ENCODE measurements at places on chromosomes 4 and X. TPM values are rescaled to one million over a fixed set of nuclear protein-coding genes. Genes with fewer than 3 reads are reported as not detected.

MMRN1 gene
- total RNA-seq, result 0.17 TPM

IDH3G gene
- 40.0 TPM for total RNA-seq

S100G gene
- total RNA-seq, result not detected

SH3D19 gene
- total RNA-seq, result 57.2 TPM

TLR7 gene
- total RNA-seq, result 0.07 TPM

EREG gene
- 0.14 TPM for total RNA-seq

CT45A3 gene
- not detected for total RNA-seq

OPRPN gene
- not detected for total RNA-seq

GATA1 gene
- not detected for total RNA-seq

JAKMIP1 gene
- total RNA-seq, result 0.79 TPM

TCEAL6 gene
- not detected for total RNA-seq

MAGEA1 gene
- total RNA-seq, result not detected

SPANXN3 gene
- total RNA-seq, result not detected

DNA sequence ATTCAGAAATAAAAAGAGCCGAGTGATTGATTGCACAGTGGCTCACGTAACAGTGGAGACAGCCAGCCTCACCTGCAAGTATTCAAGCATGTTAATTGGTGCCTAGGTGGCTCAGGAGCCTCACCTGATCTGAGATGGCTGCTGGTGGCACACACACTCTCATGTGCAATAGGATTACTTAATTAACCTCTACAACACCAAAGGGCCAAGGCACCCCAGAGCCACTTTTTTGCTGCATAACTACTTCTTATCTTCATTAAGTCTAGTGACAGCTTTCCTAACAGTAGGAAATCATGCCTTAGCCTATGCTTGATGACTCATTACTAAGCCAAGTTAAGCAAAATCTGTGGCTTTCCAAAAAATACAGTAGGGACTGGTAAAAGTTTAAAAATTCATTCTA, 117.3 kb upstream of the NOCT start:
- peak; percentile 71 for DNase-seq

DNA sequence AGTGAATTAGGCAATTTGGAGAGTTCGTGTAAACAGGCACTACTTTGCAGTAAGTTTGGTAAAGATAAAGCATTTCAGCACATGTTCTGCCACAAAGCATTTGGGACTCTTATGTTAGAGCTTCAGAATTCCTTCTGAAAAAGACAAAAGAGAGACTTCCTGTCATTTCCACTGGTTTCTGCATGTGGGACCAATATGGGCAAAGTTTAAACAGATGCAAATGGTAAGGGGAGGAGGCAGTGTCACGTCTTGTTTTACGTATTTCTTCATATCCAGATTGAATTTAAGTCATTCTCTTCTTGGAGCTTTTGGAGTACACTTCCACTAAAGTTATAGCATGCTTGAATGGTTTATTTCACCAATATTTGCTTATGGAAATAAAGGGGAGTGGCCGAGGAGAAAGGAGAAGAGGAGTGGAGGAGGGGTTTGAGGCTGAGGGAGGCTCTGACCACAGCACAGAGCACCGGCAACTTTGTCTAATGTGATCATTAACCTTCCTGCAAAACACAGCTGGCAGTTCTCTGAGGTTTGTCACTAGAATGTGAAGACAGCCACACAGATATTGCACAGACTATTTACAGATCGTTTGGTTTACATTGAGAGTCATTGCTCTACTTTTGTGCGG, at the start of gene APELA:
Gene APELA, plus strand, starts transcription at position 479 of the 625 bp plus-strand sequence. CDS start 154 bp downstream, outside the sequence.
- no peak for DNase-seq

DNA sequence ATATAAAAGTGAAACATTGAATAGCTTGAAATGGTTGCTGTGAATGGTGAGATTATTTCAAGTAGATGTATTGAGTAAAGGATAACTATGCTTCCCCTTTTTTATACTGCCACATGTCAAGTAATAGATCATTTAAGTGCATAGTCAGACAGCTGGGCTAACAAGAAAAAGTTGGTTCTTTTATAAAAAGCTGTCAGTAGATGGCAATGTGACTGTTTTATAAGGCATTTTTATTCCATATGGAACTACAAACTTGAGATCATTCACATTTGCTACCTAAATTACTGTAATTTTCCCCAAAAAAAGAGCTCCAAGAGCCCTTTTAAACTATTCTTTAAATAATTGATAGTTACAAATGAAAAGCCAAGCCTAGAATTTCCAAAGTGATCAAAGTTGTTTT, 831.0 kb downstream of the C4orf33 start:
- DNase-seq, result no peak

DNA sequence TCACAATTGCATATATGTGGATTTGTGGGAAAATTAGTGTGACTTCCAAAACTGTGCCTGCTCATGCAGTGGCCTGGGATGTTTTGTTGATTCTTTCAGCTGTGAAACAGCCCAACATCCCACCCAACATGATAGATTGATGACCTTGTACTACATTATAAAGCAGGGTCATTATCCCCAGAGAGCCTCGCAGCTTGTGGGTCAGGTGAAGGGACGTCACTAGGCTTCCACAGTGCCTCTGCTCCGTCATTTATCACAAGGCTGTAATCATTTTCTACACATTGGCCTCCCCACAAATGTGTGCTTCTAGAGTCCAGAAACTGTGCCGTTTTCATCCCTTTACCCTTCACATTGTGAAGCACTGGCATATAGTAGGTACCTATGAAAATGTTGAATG, 31.6 kb downstream of the ALPK1 start:
- DNase-seq, result no peak

DNA sequence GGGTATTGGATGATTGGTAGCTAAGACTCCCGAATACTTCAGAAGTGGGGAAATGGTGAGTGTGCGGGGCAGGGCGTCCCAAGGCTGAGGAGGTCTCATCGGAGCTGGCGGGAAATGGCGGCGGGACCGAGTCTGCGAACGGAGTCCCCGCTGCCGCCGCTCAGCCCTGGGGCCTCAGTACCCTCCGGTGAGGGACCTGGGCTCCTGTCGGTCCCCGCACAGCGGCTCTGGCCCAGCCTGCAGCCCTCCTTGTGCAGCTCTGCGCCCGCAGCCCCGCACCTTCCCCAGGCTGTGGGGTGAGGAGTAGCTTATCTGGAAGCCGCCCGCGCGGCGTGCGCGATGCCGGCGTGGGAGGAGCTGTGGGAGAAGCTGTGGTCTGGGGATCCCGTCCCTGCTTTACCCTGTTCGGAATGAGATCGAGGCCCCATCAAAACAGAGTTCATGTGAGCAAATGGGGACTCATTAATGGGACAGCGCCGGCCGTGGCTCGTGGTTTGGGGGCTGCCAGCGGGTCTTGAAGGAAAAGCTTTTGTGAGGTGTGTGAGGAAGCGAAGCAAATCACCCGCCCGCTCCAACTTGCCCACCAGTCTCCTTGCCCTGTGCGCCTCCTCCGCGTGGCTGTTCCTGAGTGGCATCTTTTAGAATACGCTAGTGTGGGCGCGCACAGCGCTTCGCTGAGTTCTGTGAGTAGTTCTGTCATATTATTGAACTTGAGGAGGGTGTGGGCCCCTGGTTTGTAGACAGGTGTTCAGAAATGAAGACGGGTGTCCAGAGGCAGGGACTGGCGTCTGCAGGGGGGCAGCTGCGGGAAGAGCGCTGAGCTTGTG, 531 bp downstream of the ZNF141 start:
- DNase-seq, result peak; percentile 34

- peak; percentile 51 for DNase-seq
Observed at GRCh38 chr4:2946812-2947600, 16.2 kb downstream of the NOP14 start.

GRCh38 chr4:183177001-183177400, 77.9 kb downstream of the WWC2 start:
- no peak for DNase-seq

GRCh38 chr4:189443341-189443740, 497.3 kb upstream of the FRG1 start:
- no peak for DNase-seq

DNA sequence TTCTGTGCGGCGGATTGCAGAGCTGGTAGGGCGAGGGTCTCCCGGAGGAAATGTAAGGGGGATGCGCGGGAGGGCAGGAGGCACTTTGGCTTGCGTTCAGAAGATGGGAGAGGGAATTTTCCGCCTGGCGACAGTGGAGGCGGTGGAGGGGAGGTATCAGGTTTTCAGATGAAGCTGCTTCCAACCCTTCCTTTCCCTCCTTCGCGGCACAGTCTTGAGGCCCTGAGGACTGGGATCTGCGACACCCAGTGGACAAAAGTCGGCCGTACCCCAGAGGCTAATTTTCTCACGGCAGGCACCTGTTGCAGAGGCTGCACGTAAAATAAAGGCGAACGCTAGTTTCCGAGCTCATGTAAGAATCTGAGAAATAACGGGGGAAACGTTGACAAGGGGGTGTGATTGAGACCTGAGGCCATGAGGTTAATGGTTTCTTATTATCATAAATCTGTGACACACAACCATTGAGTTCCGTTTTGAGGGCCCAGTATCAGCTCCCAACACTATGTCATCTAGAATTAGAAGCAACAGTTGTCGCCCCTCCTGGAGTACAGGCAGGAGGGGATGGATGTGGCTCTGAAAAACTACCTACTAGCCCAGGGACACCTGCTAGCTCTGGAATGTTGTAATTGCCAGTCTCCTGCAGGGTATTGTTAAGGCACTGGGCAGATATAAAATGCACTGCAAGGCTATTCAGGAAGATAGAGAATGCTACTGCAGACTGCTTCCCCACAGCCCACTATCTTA, 1.1 kb downstream of the ZCCHC18 start:
- peak; percentile 31 for DNase-seq

DNA sequence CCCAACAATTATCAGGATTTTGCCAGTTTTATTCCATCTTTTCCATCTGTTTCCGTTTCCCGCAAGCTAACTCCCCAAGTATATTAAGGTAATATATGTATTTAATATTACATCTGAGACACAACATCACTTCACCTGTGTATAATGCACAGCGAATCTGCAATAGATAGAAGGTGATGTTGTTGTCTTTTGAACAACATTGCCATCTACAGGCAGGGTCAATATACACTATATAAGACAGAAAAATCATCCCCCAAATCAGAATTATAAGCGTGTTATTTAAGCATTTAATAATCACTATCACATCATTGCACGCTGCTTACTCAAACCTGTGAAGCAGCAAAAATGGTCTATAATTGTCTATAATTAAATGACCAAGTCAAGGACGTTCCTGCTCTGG, 1115.5 kb downstream of the NLGN4X start:
- DNase-seq, result no peak

GRCh38 chr4:76666944-76667532, 230.9 kb downstream of the SOWAHB start:
- no peak for DNase-seq

DNA sequence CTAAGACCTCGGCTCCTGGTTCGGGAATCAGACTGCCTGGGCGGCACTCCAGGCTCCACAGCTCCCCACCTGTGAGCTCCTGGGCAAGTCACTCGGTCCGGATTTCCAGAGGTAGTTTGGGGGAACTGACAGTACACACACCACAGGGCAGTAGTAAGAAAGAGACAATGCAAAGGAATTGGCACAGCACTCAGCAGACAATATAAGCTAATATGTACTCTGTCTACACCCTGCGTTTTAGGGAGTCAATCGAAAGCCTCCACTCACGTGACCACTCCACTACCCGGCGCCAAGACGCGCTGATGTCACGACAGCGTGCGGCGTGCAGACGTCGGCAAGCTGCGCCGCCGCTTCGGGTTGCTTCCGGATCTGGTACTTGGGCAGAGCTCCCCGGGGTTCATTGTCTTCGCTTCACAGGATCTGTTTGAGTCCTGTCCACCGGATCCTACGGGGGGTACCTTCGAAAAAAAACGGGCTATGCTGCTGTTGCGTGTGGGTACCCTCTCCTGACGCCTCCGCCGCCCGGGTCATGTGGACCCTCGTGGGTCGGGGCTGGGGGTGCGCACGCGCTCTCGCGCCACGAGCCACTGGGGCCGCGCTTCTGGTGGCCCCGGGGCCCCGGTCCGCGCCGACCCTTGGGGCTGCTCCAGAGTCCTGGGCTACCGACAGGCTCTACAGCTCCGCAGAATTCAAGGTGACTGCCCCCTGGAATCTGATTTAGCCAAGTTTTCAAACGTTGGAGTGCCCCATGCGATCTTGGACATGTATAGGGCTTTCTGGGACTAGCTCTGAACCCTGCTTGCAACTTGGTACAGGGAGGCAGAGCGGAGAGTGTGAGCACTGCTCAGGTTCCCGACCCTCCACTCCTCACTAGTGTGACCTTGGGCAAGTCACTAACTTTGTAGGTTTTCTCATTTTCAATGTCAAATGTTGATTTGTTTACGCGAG, at the start of gene GUF1:
Gene GUF1, plus strand, starts transcription at position 327 of the 948 bp plus-strand sequence. Its CDS starts 203 bp downstream, at position 530.
- peak; percentile 84 for DNase-seq

- DNase-seq, result peak; percentile 64
Observed at GRCh38 chr4:142567620-142568451, 278.3 kb downstream of the INPP4B start.

DNA sequence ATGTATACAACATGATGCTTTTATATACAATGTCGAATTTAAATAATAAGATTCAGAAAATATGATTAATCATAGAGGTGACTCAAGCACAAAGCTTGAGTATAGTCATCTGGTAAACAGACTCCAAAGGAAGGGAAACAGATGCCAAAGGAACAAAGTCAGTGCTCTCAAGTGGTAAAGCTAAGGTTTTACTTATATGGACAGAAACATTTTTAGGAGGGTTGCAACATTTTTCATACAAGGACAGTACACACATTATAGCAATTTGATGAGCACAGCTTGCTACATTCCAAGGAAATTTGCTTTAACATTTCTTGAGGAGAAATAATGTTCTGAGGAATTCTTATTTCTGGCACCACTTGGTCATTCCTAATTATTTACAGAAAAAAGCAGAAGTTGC, 333.4 kb upstream of the AADAT start:
- peak; percentile 53 for DNase-seq

GRCh38 chr4:132123870-132124623, 1025.0 kb upstream of the PCDH10 start:
- DNase-seq, result peak; percentile 29

- DNase-seq, result peak; percentile 59
Observed at GRCh38 chrX:11447418-11447817, 154.2 kb downstream of the AMELX start.

DNA sequence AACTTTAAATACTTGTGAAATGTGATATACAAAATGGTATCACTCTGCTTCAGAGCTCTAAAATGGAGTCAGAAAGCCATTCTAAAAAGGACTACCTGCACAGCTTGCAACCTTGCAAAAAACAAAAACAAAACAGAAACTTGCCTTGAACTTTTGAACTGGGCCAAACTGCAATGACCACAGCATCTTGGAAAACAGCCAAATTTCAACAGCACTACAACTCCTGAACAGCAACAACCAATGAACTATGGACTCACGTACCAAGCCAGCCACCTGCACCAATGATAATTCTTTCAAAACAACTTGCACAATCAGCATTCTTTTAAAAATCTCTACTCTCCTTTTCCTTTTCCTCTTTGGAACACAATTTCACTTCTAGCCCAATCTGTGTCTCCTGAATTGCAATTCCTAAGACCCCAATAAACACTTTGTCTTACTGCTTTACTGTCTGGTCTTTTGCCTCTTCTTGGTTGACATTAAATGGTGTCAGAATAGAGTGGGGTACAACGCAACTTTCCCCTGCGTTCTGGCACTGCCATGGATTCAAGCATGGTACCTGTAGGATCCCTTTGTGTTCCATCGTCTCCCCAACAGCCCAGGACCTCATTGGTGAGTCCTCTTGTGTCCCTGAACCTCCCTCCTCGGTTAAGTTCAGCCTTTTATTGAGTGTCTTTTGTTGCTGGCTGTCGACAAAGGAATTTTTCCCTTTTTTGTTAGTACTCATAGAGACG, 35.7 kb upstream of the FMR1 start:
- DNase-seq, result no peak
